Vagina (tissue), 2 donors: ENCODE measurements at places on chromosomes 1 and 21.
A peak's percentile ranks its signal among the peaks of the same experiment; 100 is the strongest.

GRCh38 chr1:7754234-7754633, 16.9 kb upstream of the VAMP3 start:
- no peak for DNase-seq

GRCh38 chr1:61156576-61157467, 74.5 kb downstream of the NFIA start:
- no peak for DNase-seq

- DNase-seq: no peak
These were observed 34.6 kb downstream of the TGFBR3 start for GRCh38 chr1:91851130-91852010.

DNA sequence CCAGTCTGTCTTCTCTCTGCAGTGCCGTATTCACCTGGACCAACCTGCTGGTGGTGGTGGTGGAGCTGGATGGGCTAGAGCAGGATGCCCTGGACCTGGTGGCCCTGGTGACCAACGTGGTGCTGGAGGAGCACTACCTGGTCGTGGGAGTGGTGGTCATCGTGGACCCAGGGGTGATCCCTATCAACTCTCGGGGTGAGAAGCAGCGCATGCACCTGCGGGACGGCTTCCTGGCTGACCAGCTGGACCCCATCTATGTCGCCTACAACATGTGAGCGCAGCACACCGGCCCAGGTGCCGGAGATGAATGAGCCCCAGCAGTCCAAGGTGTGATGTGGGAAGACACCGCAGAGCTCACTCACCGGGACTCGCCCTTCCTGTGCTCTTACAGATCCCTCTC, 37.5 kb downstream of the S100B start:
- DNase-seq: no peak

DNA sequence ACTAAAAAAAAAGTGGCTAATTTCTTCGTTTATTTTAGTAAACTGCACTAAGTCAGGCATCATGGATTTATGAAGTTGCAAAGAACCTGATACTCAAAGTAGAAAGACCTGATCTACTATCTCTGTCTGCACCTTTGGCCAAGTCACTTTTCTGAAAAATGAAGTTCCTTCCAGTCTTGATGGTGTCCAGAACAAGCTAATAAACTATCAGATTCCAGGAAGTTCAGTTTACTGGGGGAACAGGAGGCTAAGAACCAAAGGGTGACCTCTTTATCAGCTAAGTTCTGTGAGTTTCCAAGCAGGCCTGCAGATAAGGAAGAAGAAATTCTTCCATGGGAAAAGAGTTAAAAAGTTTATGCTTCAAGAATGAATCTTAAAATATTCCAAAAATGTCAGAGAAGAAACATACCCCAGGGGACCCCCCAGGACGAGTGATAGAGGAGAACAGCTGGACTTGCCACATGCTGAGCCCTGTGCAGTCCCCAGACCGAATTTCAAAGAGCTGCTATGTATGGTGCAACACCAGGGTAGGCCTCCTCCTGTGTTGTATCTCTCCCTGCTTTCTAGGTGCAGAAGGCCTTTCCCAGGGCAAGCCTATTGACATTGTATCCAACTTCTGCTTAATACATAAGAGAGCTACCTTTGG, 72.8 kb upstream of the FGGY start:
- DNase-seq: no peak

DNA sequence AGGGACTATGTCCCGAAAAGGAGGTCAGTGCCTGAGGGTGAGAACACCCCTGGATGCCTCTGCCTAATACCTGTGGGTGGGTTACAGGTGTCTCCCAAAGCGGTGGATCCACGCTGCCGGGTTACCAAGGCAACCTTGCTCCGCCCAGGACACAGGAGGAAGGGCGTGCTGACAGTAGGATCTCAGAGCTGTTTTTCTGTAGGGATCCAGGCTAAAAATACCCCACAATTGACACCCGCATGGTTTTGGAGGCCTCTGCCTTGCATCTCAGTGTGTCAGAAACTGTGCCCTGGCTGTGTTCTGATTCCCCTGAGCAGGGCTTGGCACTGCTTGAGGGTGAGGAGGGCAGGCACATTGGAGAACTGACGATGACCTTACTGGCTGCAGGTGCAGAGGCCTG, 118.0 kb downstream of the IER5 start:
- DNase-seq: no peak

DNA sequence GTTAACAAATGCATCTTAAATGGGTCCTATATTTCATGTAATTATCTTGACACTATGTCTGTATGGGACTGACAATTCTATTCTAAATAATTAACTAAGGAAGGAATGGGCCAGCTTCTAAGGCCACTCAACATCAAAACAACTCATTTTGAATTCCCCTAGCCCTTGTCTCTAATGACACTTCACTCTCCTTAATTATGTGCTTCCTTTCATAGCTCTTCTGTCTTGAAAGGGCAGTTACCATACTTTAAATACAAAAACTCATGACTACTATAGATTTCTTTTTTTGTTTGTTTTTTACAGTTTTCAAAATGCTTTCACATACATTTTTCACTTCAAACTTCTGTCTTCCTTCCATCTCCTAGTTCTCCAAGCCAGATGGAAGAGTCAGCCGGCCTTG, 126.1 kb upstream of the CHODL start:
- DNase-seq: no peak

- no peak for DNase-seq
These were observed 114.3 kb upstream of the ETV3 start for GRCh38 chr1:157252473-157252872.

DNA sequence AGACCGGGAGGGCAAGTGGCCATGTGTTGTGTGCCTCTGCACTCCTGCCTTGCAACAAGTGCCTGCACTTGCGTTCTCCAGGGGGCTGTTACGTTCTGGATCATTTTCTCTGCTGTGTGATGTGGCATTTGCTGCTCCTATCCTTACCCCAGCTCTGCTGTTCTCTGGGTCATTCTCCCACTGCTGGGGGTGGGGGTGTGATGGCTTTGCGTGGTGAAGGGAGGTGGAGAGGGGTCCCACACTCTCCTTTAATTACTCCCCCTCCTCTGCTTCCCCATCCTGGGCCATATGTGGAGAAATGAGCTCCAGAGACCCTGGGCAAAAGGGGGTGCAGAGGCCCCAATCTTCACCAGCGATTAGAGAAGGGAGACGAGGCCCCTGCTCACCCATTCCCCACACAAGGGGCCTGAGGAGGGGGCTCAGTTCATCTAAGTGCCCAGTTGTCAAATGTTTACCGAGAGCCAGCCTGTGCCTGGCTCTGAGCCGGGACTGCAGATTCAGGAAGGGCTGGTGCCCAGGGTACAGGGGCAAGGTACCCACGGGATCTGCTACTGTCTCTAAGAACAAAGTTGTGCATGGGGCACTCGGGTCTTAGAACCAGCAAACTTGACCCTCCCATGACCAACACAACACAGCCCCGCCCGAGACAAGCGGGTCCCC, 355.4 kb downstream of the PTPRU start:
- DNase-seq: no peak

DNA sequence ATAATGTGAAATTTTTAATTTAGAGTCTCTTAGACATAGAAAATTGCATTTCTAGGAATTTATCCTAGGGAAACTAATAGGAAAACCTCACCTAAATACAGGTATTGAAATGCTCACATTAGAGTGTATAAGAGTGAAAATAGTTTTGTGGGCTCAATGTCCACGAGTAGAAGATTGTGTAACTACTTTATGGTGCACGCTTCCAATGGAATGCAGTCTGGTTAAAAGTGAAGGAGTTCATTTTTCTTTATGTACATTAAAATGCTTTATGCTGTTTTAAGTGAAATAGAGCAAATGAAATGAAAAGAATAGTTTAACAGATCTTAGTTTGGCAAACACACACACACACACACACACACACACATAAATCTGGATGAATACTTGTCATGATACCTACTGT, 278.2 kb downstream of the USP25 start:
- DNase-seq: no peak

GRCh38 chr1:26696654-26697430, 1.0 kb downstream of the ARID1A start:
- no peak for DNase-seq

GRCh38 chr21:44708213-44708865, 3.0 kb downstream of the TSPEAR start:
- peak; percentile 94 for DNase-seq

DNA sequence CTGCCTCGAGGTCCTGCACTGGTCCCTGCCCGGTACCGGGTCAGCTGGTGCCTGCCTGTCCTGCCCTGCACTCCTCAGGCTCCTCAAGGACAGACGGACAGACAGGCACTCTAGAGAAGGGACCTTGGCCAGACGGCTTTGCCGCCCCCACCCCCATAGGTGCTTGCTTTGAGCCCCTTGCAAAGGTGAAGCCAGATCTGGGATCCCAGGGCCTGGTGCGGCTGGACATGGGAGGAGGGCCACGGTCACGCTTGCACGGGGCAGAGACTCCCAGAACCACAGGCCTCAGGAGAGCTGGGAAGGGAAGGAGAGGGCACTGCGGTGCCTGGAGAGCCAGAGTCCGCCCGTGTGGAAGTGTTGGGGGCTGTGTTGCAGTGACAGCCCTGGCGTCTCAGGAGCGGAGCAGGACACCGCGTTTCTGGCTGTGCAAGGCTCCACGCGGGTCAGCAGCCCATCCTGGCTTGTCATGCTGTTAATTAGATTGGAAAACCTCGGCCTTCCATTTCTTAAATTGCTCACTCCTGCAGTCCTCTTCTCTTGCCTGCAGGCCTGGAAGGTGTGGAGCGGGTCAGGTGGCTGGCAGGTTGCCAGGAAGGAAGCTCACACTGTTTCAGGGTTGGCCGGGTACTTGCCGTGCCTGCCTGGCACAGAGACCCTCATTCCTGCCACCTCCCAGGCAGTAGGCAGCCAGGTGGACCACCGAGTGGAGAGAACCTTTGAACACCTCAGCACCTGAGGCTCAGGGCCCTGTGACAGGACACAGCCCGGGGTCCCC, 16.3 kb downstream of the COL18A1 start:
- no peak for DNase-seq

DNA sequence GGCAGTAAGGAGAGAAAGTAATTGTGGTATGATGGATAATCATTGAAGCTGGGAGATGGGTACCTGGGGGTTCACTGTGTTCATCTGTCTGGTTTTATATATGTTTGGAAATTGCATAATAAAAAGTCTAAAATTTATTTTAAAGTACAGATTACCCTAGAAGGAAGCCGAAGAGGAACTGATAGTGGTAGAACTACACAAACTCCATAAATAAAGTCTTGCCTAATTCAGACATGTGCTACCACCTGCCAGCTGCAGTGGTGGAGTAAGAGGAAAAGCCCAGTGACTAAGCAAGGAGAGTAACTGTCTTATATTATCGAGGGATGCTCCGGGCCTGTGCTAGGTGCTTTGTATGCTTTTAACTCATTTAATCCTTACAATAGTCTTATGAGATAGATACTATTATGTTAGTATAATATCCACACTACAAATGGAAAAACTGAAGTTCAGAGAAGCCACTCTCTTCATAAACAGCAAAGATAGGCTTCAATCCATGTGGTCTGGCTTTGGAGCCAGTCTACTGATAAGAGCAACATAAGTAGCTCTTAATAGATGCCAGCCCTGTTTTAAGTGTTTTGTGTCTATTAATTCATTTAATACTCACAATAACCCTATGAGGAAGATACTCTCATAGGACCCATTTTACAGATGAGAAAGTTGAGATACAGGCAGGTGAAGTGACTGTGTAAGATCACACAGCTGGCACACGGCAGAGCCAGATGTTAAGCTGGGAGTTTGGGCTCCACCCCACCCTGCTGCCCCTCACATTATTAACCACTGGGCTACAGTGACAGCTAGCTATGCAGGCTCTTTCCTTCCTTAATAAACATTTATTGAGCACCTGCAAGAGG, 56.8 kb upstream of the HNRNPU start:
- no peak for DNase-seq

DNA sequence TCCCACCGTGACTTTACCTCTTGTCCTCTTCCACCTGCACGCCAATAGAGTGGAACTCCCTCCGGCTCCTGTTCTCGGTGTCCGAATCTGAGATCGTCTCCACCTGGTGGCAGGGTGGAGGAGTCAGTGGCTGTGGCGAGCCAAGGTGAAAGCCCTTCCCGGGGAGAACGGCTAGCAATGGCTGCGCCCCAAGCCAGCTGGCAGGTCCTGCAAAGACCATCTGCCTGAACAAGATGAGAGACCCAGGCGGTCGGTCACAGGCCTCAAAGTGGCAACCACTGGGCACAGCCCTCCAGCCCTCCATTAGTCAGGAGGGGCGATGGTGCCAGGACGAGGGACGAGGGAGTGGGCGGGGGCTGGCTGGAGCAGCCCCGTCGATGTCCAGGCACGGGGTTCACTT, 25.4 kb upstream of the SMIM12 start:
- DNase-seq: no peak

- no peak for DNase-seq
These were observed 200.4 kb downstream of the DNM3 start for GRCh38 chr1:172041742-172042141.

- DNase-seq: no peak
These were observed 11.4 kb upstream of the MNDA start for GRCh38 chr1:158819461-158820443.
